Activated CD4-positive, alpha-beta T cell treated with anti-CD3 and anti-CD28 coated beads, Interleukin-2, amount 50 U/mL, for 24 hours (primary cell): ENCODE measurements at places on chromosomes 4 and X.

DNA sequence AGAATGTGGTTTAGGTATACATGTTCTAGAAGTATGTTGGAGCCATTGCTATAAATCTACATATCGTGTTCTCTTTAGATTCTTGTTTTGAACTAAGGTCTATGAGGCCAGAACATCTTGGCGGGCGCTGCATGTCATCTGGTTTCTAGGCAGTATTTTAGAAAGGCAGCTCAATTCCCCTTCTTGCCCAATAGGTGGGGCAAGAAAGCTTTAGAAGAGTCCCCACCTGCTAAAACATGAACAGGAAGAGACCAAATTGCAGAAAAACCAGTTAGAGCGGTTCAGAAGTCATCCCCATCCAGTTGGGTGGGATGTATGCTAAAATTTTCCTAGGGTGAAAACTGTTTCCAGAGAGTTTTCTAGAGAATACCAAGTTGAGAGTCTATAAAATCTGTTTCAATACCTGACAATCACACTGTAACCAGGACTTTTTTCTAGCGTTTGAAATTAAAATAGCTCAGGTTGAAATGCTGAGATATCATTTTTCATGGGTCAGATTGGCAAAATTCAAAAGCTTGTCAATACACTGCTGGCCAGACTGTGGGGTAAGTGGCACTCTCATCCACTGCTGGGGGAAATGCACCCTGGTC, 17.5 kb upstream of the SH3KBP1 start:
- no peak for DNase-seq

DNA sequence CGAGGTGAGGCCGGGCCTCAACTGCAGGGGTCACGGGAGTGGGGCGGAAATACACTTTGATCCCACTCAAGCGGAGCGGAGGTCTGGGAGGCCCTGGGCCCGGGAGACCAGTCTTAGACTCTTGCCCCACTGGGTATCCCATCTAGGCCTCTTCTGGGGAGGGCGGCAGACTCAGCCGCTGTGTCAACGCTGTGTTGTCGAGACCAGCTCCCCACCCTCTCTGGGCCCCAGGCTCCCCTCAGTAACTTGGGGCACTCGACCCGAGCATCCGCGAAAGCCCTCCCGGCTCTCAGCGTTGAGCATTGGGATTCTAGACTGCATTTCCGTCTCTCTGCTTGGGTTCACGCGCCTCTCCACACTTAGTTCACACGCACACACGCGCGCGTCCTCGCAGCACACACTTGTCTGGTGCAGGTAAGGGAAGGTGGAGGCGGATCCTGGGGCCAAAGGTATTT, 1.7 kb downstream of the NKX3-2 start:
- no peak for DNase-seq

- DNase-seq, result peak; percentile 1
Observed at GRCh38 chrX:64894454-64895038, 81.7 kb downstream of the ZC4H2 start.

DNA sequence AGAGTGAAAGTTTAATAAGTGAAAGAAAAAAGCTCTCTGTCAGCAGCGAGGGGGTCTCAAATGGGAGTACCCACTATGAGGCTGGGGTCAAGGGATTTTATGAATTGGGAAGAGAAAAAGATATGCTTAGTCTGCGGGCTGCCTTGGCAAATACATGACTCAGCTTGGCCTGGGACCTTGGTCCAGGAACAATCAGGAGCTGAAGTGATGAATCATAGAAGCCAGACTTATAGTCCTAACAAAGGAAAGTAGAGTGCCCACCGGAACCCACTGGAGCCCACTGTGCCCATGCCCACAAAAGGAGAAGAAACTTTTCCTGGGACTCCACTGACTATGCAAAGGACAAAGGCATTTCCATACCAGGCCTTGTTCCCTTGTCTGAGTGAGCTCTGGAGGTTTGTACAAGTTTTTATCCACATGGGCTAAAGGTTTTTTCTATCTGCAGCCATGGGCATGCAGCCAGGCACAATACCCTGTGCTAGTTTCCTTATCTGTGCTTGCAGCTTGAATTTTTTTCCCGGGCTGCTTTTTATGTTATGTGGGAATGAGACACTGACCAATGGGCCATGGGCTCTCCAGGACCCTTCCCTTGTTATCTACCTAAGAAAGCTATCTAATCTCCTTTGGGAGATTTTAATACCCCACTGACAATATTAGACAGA, 201.7 kb downstream of the FAM133A start:
- DNase-seq, result no peak

DNA sequence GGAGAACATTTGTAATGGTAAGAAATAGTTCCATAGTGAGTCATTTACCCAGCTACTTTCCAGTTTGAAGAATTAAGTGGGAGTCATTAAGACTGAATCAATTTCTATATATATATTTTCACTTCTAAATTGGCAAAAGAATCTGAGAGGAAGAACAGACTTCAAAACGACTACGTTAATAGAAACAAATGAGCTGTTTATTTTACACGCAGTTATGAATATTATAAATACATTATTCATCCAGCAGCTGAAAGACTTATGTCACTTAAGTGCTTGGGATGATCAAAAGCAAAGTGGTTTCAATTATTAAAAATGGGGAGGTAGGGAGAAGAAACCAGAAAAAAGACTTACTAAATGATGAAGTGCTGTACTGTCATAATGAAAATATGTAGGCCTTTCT, 260.5 kb upstream of the DDX53 start:
- DNase-seq, result no peak

- DNase-seq, result no peak
Observed at GRCh38 chr4:80058740-80059139, 14.3 kb downstream of the ANTXR2 start.

DNA sequence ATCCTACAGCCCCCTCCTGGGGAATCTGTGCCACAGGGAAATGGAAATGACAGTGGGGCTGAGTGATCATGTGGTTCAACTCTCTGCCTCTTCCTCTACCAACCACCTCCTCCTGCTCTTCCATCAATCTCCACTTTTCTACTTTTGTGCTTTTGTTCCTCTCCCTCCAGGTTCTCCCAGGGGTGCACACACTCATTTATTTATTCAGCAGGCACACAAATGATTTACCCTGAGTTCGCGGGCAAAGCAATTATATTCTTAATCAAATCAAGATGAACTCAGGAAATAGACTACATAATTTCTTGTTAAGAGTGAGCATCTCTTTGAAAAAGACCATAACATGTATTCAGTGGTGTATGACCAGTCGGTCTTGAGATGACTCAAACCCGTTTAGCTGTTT, 69.2 kb downstream of the VCX3A start:
- DNase-seq, result no peak

- no peak for DNase-seq
Observed at GRCh38 chrX:109841869-109842579, 109.0 kb upstream of the ACSL4 start.

GRCh38 chr4:915595-915994, 16.5 kb downstream of the GAK start:
- DNase-seq, result no peak

- no peak for DNase-seq
Observed at GRCh38 chrX:22950269-22951266, 49.2 kb upstream of the DDX53 start.

DNA sequence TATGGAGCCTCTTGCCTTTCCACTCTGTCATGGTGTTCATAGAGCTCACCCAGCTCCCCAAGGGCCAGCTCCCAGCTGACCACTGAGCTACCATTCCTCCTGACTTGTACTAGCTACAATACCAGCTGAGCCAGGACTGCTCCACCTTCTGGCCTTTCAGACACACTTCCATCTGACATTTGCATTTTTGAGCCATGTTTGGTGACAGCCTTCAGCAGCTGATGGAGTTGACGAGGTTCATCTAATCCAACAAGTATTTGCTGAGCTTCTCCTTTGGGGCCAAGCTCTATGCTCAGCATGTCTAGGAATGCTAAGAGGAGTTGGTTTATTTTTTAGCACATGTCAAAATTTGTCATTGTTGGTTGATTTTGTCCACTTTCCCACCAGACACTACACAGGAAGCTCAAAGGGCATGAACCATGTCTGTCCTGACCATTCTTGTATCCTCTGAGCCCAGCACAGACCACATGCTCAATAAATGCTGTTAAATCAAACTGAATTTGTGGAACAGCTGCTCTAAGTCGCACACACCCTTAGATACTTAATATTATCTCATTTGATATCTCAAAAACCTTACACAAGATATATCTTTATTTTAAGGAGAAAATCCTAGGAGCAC, 142.6 kb upstream of the PPARGC1A start:
- DNase-seq, result no peak

DNA sequence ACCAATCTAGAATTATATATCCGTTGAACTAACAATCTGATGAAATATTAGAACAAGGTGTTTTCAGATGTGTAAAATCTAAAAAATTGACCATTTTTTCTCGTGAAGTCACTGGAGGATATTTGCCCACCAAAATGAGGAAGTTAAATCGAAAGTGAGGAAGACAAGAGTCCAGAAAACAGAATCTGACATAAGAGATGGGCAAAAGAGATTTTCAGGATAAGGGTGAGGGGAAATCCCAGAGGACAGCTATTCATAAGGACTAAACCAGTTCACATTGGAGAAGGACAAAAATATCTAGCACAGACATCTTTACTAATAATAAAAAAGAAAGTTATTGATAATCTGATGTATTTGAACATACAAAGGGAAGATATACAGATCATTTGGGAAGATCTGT, 18.7 kb upstream of the ALG13 start:
- DNase-seq, result no peak

GRCh38 chrX:116111497-116111896, 59.0 kb upstream of the AGTR2 start:
- DNase-seq, result no peak

- no peak for DNase-seq
Observed at GRCh38 chr4:14165222-14165920, 537.8 kb upstream of the BOD1L1 start.

GRCh38 chr4:140098455-140099160, 55.4 kb downstream of the MAML3 start:
- DNase-seq, result no peak

DNA sequence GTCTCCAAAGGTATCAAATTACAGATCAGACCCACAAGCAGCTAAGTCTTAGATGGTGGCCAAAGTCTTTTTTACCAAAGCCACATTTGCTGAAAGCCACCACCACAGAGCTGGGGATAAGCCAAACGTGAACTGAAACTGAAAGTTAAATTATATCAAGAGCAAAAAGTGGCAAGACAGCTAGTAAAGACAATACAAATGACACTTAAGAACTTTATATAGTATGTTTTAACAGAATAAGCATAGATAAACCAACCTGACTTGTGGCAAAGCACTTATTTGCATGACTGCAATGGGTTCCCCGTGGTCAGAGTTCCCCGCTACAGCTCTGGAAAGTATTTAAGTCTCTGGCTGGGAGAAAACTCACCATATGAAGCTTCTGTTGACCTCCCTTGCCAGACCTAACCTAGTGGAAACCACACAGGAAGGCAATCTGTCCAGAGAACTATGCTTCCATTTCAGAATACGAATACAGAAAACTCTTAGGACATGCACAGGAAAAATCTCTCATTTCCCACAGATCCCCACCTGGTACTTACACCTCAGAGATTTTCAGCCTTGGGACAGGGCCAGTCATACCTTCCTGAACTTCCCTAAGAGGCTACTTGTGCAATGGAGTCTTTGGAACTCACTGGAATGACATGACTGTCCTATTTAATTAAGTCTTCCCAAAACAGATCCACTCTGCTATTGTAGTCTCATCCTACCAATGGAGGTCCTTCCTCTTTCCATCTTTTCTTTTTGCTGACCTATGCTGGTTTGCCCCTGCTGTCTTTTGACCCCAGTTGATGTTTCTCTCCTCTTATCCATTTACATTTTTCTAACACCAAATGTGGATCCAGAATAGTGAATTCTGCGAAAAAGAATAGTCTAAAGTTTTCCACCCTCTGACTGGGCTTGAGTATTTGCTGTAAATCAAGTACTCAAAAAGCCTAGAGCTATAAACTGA, 225.1 kb downstream of the NR3C2 start:
- DNase-seq, result peak; percentile 3

DNA sequence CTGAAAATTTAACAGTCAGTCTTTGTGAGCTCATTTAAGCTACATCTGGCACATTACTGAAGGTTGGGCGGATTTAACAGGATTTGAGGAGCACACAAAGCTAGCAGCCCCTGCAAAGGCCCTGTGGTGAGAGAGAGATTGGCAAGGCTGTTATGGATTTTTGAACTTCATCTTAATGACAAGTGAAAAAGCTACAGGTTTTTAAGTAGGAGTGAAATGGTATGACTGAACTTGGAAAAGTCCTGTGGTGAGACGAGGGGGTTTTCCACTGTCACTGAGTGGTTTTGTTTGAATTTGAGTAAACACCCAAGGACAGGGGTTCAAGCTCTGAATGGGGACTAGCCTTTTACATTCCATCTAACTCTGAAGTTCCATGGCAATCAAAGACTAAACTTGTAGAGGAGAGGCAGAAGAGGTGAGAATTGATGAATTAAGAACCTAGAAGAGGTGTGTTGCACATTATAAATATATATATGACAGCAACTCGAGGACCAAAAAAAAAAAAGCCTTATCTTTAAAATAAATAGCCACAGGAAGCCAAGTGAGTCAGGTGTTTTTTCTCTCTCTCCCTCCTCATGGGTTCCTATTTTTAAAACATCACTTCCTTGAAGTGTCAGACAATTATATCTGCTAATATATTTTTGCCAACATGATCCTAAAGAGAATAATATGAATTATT, 47.8 kb upstream of the CLNK start:
- no peak for DNase-seq

- no peak for DNase-seq
Observed at GRCh38 chrX:74431797-74432196, 10.5 kb downstream of the SLC16A2 start.

DNA sequence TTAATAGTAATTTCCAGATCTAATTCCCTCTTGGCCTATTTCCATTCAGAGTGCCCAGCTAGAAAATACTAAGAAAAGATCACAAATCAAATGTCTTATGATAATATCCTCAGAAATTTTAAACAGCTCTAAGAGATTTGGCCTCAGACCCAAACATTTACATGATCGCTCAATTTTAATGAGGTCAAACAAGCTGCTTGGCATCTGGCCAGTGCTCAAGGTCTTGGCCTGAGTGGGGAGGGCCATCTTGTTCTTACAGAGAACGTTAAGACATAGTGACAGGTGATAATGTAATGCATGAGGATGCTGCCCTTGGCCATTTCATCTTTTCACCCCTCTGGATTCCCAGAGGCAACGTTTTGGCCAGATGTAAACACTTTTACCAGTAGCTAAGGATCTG, 159.2 kb upstream of the SLC7A11 start:
- no peak for DNase-seq

DNA sequence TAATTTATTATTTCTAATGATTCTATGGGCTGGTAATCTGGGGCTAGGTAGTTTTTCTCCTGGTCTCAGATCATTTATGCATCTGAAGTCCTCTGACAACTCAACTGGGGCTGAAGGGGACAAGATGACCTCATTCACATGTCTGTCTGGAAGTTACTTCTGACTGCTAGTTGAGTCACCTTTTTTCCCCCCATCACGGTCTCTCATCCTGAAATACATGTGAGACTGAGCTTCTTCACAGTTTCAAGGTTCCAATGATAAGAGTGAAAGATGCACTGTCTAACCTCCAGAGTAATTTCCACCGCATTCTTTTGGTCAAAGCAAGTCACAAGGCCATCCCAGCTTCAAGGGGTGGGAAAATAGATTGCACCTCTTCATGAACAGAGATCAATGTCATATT, 356.7 kb upstream of the RPS6KA3 start:
- DNase-seq, result no peak

- DNase-seq, result no peak
Observed at GRCh38 chr4:108772402-108772801, 9.5 kb upstream of the ETNPPL start.
